Adipocyte (in vitro differentiated cells): ENCODE measurements at places on chromosomes 3 and 15.

- DNase-seq = no peak
Observed at GRCh38 chr3:40875581-40875980, 323.7 kb upstream of the CTNNB1 start.

- no peak for DNase-seq
Observed at GRCh38 chr15:59834528-59834927, 145.4 kb upstream of the BNIP2 start.

GRCh38 chr3:73257186-73257585 lies 195.7 kb downstream of the EBLN2 start:
- no peak for DNase-seq

GRCh38 chr15:56869573-56869972 lies 48.9 kb upstream of the TCF12 start:
- peak; percentile 31 for DNase-seq

DNA sequence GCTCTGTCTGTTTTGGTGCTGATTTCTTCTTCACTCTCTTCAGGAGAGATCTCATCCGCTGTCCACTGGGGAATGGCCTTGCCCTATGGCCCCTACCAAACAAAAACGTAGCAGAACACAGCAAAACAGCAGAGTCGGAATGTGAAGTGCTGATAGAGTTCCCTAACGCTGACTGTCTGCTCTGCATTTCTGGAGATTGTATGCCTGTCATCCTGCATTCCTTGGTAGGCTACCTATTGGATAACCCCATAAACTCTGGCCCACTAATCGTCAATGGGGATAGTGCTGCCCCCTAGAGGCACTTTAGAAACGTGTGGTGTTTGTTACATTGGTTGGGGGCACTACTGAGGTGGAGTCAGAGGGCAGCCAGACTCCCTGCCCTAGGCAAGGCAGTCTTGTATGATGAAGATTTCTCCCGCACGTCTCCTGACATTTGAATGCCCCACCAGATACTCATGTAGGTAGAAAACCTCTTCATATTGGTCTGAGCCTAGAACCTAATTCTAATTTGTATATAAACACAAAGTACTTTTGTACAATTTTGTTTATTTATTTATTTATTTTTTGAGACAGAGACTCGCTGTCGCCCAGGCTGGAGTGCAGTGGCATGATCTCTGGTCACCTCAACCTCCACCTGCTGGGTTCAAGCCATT lies 15.6 kb upstream of the MAGEF1 start:
- peak; percentile 82 for DNase-seq

- DNase-seq = peak; percentile 63
Observed at GRCh38 chr3:69425249-69425648, 39.4 kb upstream of the FRMD4B start.

DNA sequence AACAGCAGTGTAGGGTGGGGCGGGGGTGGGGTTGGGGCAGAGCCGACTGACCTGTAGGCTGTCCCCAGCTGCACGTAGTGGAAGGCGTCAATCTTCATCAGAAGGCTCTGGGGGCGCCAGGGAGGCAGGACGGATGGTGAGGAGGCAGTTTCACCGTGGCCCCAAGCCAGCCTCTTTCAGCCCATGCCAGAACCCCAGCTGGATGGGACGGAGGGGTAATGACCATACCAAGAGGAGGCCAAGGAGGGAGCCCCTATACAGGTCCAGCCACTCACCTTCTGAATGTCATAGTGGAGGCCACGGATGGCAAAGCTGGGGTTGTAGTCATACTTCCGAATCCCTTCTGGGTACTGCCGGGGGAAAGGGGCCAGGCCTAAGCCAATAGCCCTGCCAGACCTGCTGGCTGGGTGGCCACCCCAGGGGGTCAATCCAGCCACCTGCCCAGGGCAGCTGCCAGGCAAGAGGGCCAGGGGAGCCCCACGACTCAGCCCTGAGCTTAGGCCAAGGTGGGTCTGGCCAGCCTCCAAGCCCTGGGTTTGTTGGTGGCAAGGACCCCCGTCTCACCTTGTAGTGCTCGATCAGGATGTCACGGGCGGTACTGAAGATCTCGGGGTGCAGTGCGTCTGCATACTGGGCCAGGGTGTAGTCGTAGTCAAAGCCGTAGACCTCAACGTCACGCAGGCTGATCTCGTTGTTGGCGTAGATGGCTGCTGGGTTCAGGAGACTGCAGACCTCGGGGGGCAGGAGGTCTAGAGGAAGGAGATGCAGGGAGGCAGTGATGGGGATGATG lies 4.9 kb downstream of the NT5DC2 start:
- no peak for DNase-seq

GRCh38 chr3:149395107-149396089 lies 17.9 kb upstream of the TM4SF1 start:
- DNase-seq = peak; percentile 76

DNA sequence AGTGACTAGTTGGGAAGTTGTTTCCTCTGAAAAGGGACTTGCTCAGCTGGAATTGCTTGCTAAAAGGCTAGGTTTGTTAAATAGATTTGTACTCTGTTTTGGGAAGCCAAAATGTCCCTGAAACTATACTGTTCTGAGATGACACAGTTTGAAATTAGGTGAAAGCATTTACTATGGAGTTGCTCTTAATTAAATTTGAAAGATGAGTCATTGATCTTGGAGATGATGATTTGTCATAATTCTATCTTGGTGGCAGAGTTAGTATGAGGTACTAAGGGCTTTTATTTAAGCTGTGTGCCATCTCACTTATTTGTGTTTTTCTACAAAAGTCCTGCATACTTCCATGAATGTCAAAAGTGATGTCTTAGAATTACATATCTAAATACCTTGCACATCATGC lies 320.9 kb downstream of the PTPRG start:
- DNase-seq = no peak

GRCh38 chr15:80162059-80162554 lies 9.3 kb downstream of the FAH start:
- peak; percentile 69 for DNase-seq
